Fibroblast of skin of right biceps (primary cell): ENCODE measurements at places on chromosomes 5 and 9.

- peak; percentile 38 for DNase-seq
Observed at GRCh38 chr5:36305571-36306326, 4.0 kb upstream of the RANBP3L start.

DNA sequence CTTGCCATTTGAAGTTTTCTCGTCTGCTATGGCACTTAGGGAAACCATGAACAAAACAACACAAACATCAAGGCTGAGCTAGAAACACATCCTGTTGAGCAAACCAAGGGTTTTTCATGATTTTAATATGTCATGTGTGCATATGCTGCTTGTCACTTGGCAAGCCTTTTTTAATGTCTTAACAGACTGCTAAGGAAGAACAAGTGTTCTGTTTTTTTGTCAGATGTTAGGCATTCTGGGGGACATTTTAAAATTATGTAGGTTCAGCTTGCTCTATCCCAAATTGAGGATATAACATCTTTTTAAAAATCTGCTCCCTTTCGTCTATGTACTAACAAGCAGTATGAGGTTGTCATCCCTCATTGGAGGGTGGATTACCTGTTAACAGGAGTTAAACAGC, 150.3 kb downstream of the HTR1A start:
- DNase-seq, result no peak

DNA sequence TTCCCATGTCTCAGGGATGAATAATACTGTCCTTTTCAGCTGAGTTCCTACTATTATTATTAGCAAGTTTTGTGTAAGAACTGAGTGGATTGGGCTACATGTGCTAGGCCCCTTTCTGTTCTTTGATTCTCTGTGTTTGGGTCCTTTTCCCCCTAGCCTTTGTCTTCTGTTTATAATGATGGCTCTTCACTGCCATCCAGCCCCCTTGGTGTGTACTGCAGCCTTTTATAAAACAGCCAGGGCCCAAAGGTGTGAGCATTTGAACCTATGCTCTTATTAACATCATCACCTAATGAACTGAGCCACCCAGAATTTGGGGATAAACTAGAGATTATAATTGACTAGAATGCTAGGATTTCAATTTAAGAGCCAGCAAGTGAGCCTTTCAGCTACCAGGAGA, 52.6 kb downstream of the PLAC8L1 start:
- no peak for DNase-seq

GRCh38 chr9:130763331-130764171, 70.0 kb downstream of the EXOSC2 start:
- no peak for DNase-seq

DNA sequence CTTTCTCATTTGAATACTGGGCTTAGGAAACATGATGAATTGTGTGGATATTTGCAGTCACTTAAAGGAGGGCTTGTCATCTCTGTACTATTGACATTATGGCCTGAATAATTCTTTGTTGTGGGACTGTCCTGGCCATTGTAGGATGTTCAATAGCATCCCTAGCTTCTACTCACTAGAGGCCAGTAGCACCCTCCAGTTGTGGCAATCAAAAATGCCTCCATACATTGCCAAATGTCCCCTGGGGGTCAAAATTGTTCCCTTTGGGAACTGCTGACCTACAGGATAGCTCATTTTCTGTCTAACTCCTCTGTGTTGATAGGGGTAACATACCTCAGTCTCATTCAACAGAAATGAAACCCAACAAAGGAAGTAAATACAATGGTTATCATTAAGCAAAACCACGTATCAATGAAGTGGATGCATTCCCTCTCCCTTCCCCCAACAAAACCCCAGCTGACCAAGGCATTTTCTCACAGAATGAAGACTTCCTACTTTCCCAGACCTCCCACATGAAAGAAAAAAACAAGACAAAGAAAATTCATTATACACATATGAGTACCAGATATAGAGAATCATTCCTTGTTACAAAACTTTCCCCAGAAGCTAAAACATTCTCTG, 18.1 kb downstream of the FYB1 start:
- no peak for DNase-seq

DNA sequence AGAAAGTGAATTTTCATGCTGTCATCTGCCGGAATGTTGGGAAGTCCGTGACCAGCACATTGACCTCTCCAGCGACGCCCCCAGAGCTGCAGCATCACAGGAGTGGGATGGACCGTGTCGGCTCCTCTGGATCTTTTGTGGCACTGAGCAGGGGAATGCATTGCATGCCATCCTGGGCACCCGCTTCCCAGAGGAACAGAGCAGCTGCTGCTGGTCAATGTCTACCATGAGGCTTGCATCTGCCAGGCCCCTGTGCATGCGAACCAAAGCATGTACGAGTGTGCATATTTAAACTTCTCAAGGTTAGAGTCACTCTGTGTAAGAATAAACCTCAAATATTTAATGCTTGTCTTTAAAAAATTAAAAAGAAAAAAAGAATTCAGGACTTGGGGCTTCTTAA, 414.8 kb downstream of the GADD45G start:
- peak; percentile 18 for DNase-seq

GRCh38 chr9:90259311-90260246, 383.0 kb downstream of the DIRAS2 start:
- DNase-seq, result no peak

- DNase-seq, result no peak
Observed at GRCh38 chr5:56735849-56736641, 79.3 kb upstream of the MAP3K1 start.

DNA sequence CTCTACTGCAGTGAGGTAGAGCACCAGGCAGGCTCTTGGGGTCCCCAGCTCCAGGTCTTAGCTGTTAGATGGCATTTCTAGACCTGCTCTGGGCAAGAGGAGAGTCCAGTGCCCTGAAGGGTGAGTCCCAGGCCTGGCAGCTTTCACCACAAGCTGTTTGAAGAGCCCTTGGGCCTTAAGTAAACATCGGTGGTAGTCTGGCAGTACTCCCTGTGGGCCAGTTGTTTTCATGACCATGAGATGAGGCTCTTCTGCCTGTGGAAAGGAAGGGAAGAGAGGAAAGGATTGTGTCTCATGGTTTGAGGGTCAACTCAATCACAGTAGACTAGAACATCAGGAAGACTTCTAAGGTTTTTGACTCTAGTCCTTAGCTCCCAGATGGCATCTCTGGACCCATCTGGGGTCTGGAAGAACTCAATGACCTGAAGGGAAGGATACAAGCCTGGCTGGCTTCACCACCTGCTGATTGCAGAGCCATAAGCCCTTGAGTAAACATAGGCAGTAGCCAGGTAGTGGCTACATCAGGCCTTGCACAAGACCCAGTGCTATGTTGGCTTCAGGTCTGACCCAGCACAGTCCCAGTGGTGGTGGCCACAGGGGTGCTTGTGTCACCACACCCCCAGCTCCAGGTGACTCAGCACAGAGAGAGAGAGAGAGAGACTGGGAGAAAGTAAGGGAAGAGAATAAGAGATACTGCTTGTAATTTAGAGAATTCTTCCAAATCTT, 114.3 kb upstream of the PCSK5 start:
- no peak for DNase-seq

- DNase-seq, result no peak
Observed at GRCh38 chr5:147547730-147548129, 37.9 kb upstream of the DPYSL3 start.

GRCh38 chr9:72356041-72356582, 8.9 kb downstream of the ZFAND5 start:
- DNase-seq, result peak; percentile 31

DNA sequence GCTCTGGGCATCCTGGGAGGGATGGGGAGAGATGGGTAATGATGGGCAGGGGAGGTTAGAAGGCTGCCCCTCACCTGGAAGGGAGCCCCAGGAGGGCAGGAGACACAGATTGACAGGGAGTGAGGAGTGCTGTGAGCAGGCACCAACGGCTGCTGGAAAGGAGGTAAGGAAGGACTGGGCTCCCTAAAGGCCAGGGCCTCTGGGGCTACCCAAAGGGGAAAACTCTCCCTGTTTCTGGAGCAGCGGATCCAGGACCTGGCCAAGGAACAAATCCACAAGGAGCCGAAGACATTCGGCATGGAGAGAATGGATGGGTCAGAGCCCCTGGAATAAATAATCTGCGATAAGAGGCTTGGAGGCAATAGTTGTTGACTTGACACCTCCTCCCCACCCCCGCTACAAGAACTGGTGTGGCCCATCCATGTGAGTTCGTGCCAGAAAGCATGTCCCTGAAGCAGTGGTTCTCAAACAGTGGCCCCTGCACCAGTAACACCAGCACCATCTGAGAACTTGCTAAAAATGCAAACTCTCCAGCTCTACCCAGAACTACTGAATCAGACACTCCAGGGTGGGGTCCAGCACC, 208.3 kb downstream of the GABBR2 start:
- no peak for DNase-seq

DNA sequence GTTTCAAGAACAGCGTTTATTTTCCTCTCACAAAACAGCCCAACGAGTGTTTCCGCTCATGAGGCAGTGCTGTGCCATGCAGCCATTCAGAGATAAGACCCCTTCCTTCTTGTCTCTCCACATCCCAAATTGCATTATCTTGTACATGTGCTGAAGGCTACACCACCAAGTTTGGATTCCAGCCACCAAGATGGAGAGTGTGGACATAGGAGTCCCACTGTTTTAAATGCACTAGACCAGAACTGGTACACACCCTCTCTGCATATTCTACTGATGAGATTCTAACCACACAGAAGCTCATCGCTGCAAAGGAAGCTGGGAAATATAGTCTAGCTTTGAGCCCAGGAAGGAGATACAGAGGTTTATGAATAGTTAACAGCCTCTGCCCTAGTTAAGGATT, 509.4 kb downstream of the NFIB start:
- peak; percentile 71 for DNase-seq

- peak; percentile 68 for DNase-seq
Observed at GRCh38 chr5:128237546-128237945, 154.0 kb downstream of the SLC12A2 start.

DNA sequence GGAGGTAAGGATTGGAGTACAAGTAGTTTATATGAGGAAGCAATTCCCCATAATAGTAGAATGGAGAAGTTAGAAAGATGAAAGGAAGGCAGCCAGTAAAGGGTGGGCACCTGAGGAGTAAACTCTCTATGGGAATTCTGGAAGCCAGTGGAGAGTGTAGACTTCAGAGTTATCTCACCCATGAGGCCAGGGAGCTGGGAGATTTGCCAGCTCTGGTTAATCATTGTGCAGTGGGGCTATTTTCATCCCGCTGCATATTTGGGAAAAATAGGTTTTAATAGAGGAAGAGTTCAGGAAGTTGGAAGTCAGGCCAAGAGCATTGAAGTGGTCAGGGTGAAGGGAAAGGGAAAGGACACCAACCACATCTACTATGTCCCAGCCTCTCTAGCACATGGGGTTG, 242.3 kb upstream of the BRINP1 start:
- no peak for DNase-seq

DNA sequence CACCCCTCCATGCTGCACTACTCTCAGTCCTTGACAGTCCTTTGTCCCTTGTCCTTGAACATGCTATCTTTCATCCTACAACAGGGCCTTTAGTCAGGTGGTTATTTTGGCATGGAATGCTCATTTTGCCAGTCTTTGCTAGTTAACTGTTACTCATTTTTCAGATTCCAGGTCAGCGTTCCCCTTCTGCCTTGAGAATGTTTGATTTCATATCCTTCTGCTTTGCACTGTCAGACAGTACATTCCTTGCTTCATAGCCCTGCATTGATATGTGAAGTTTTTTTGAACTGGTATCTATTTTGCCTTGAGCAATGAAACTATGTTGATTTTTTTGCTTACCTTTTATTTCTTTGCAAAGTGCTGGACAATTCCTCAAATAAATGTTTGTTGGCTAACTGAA, 638.2 kb upstream of the SEMA6A start:
- DNase-seq, result no peak

DNA sequence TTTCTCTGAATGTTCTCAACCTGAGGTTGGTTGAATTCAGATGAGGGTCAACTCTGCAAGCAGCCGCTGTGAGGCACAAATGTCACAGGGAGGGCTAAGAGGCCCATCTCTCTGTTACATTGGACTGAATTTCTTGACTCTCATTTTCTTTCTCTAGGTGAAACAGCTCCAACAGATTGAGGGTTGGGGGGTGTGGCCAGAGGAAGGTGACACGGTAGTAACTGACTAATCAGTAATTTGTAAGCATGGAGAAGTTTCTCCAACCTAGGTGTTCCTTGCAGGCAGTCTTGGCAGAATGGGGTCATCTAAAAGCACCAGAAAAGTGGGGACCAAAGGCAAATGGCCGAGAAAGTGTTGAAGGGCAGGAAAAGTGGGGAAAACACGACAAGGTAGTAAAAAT, 16.8 kb downstream of the CCT5 start:
- no peak for DNase-seq

DNA sequence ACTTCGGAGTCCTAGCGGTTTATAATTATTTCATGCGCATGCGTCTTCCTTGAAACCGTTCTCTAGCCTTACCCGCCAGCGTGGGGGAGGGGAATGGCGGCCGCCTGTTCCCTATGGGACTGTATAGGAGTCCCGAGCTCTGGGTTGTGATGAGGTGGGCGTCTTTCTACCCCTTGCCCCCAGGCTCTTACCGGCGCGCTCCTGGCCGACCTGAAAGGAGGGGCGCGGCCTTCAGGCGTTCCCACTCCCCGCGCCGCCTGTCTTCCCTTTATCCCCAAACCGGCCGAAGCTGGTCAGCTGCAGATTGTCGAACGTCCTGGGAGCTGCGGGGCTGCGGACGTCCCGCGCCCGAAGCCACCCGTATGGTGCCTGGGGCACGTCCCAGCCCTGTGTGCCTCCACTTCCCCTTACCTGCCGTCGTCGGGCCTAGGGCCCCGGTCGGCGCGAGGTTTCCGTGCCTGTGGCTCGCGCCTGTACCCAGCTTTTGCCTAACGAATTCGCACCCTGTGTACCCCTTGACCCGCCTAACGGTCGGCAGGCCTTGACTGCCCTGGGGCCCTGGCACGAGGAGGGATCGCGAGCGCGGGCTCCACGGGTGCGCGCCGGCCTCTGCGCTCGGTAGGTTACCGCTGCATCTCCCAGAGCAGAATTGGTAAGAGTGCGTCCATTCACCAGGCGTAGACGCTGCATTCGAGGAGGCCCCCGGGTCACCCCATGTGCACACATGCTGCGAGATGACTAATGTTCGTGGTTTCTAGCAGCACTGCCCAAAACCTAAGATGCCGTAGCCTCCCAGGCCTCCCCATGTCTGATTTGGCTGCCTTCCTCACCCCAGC, 653 bp upstream of the HNRNPH1 start:
- DNase-seq, result peak; percentile 83

GRCh38 chr5:170067152-170067551, 38.5 kb upstream of the FOXI1 start:
- no peak for DNase-seq

GRCh38 chr5:144292029-144292428, 121.4 kb downstream of the KCTD16 start:
- no peak for DNase-seq
